Activated T-cell treated with anti-CD3 and anti-CD28 coated beads for 24 hours (primary cell): ENCODE measurements at places on chromosomes 16 and 17.

GRCh38 chr16:58096249-58096648 lies 32.9 kb downstream of the CFAP20 start:
- no peak for DNase-seq

- no peak for DNase-seq
Observed at GRCh38 chr17:49742166-49742638, 21.7 kb downstream of the FAM117A start.

DNA sequence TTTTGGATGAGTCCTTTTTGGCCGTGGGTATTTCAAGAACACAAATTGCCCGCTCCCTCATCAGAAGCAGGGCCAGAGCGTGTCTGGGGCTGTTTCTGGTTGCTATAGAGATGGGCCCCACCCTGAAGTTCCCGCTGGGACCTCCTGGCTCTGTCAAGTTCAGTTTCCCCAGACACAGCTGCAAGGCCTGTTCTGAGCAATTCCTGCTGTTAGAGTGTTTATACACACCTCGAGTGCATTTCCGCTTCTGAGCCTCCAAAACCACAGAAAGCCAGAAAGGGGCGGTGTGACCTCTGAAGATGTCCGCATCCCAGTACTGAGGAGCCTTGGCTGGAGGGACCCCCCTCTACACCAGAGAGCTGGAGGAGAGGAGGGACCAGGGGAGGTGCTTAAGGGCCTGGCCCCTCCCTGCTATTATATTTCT lies 9.3 kb upstream of the WBP2 start:
- DNase-seq = peak; percentile 28

DNA sequence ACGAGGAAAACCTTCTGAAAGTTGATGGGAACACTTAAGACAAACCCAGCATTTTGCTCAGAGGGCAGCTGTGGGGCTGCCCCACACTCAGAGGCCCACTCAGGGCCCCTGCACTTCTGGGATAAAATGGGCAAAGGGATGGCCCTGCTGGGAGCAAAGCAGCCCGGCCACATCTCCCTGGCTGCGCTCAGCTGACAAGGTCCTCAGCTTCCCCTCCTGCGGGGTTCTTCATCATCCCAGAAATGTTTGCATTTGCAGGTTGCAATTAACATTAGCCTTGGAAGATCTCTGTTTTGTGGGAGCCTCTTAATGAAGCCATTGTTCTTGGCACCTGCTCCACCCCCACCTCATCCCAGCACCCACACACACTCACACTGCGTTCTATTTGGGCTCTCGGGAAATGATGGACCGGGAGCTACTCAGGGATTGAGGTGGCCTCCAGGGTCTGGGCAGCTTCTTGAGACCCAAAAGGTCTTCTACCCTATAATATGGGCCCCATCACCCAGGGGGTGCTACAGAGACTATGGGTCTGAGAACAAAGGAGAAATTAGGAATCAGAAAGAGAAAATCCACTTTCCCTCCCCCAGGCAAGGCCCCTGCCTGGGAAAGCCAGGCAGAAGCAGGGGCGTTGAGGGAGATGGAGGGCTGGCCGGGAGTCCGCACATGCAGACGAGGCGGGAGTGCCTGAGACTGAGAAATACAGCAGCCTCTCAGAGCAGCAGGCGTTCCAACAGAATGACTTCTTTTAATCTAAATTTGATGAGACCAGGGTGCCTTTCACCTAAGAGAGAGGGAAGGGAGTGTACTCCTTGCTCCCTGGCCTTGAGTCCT lies 53.7 kb upstream of the RPL38 start:
- DNase-seq = no peak

DNA sequence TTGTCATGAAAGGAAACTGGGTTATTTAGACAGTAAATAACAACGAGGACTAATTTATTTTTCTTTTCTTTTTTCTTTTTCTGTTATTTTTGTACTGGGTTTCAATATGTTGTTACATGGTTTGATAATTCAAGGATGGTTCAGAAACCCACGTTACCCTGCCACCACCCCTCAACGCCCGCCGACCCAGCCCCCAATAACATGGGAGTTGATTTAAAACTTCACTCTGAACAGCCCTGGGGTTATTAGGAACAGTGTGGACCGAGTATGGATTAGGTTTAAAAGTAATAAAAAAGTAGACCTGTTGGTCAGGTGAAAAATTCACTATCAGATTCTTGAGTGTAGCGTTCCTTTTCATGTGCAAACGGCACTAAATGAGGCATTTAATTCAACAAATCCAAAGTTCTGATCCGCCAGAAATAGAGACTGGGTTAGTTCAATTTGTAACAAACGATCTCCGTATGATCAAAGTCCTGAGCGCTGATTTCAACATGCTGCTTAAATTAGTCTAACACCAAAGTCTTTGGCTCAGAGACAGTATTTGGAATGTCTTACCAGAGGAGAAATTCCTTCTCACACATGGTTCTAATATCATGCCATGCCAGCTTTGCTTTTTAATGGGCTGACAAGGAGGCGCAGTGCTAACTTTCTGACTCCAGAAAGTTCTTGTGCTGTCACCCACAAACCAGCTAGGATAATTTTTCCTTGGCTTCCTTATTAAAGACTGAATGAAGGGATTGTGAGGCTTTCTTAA lies 173.1 kb upstream of the IRX3 start:
- DNase-seq = no peak

- DNase-seq = no peak
Observed at GRCh38 chr17:57908278-57908677, 46.9 kb downstream of the CUEDC1 start.

DNA sequence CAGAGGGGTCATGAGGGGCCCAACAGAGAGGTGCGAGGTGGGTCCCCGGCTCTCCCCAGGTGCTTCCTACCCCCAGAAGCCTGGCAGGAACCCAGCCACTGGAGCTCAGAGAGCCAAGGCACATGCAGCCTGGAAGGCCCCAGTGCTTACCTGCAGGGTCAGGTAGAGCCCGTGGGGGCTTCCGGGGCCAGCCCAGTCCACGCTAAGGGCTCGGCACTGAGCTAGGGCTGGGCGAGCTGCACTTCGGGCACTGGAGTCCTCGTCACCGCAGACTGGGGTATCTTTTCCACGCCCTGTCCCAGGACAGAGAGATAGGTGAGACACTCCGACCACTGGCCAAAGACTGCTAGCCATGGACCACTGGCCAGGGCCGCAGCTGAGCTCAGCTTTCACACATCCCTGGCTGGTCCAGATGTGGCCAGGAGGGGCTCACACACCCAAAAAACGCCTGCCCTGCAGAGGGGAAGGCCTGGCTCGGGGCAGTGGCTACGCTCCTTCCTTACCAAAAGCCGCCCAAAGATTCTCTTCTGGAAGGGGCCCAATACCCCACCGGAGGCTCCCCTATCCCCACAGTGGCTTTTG lies 7.4 kb downstream of the KIFC3 start:
- DNase-seq = no peak

DNA sequence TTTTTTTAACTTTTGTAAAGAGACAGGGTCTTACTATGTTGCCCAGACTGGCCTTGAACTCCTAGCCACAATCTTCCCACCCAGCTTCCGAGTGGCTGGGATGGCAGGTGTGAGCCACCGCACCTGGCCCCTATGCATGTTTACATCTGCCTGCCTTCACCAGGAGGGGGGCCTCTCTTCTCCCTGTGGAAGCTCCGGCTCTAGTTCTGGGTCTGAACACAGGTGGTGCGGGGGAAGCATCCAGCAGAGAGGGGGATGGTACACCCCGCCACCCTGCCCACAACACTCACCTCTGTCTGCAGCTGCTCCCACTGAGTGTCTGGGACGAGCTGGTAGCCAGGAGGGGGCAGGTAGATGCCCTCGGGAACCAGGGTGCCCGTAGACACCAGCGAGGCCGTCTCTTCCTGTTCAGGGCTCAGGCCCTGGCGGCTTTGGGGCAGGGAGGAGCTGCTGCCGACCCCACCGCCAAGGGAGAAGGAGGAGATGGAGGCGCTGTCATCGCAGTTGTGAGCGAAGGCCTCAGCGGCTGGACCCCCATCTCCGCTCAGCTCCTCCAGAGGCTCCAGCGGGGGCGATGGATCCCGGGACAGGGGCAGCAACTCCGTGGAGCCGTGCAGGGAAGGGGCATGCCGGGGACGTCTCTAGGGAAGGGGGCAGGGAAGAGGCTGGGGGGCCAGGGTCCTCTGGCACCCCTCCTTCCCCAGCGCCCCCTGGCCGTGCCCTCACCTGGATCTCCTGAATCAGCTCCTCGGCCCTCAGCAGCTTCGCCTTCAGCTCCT lies 10.9 kb downstream of the RABEP2 start:
- DNase-seq = no peak

- DNase-seq = no peak
Observed at GRCh38 chr16:16096121-16096857, 127.0 kb downstream of the ABCC6 start.

GRCh38 chr17:63833026-63833740 lies 5.7 kb upstream of the FTSJ3 start:
- DNase-seq = no peak

DNA sequence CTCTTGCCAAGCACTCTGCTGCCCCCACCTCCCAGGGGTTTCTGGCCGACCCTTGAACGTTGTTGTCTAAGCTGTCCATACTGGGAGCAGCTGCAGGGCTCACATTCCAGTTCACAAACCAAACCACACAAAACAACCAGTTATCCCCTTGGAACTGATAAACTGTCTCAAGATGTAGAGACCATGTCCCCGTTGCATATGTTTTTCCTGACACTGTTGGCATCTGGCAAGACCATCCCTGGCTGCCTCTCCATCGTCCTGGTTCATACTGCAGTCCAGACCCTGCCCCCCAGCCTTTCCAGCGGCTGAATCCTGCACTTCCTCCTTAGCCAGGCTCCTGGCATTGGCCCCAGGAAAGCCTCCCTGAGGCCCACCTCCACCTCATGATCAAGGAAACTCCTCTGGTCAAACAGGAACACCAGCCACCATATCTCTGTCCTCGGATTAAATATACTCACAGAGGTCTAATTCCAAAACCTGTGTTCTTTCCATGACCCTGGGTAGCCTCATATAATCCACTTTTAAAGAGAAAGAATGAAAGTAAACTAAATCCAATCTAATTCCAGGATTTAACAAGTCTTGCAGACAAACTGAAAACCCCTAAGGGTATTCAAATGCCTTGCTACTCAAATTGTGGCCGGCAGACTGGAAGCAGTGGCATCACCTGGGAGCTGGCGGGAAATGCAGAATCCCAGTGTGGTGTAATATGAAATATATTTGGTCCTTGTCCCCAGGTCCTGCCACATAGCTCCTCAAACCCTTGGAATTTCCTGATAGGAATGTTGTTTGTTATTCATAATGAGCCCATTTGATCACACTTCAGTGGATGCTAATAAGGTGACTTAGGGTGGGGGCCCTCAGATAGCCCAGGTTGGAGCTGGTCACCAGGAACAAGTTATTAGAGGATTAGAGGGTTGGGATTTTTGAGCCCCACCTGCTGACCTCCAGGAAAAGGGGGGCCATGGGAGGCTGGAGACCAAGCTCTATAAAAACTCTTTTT lies 14.2 kb downstream of the GAS7 start:
- DNase-seq = no peak

GRCh38 chr17:28702026-28702751 lies 9.5 kb downstream of the PROCA1 start:
- no peak for DNase-seq

DNA sequence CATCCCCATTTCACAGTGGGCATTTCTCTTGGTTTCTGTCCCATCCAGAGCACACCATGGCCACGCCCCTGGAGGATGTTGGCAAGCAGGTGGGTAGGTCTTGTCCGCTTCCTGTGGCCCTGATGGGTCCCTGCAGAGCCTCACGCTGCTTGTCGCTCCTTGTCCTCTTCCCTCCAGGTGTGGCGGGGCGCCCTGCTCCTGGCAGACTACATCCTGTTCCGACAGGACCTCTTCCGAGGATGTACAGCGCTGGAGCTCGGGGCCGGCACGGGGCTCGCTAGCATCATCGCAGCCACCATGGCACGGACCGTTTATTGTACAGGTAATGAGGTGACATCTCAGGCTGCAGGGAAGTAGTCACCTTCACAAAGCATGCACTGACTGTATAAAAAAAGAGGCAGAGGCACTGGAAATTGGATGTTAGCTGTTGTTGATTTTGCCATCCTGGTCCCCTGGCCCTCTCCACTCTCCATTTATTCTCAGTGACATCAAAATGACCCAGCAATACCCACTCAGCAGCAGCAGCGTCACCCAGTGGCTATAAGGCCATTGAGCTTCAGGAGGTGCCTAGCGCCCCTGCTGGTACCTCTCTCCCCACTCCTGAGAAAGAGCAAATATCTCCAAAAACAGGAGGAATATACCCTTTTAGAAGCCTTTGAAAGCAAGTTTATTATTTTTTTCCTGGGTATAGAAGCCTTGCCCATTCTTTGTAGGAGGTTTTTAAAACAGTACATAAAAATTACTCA lies 13.7 kb downstream of the METTL22 start:
- DNase-seq = no peak

- no peak for DNase-seq
Observed at GRCh38 chr16:54712866-54713265, 217.8 kb upstream of the IRX5 start.

DNA sequence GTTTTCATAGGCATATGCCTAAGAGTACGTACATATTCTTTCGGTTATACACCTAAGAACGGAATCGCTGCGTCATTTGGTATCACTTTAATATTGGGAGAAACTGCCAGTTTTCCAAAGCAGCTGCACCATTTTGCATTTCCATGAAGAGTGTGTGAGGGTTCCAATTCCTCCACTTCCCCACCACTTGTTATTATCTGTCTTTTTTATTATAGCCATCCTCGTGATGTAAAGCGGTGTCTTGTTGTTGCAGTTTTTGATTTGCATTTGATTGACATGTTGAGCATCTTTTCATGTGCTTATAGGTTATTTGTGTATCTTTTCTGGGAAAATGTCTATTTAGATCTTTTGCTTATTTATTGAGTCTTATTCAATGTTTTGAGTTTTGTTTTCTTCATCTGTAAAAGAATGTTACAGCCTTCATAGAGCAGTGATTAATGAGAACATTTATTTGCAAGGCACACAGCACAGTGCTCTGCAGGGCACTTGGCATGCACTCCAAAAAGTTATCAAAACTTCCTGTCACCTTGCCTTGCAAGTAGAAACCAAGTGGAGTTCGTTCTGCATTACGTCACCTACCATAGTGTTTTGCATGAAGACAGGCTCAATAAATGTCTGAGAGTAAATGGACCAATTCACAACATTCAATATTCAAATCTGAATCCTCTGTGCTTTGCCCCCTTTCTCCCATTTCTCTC lies 26.6 kb upstream of the ST6GALNAC1 start:
- DNase-seq = no peak

- no peak for DNase-seq
Observed at GRCh38 chr16:80147026-80147655, 393.7 kb upstream of the DYNLRB2 start.

GRCh38 chr17:6166492-6167179 lies 96.5 kb downstream of the WSCD1 start:
- DNase-seq = no peak

GRCh38 chr17:32882734-32883133 lies 5.8 kb upstream of the MYO1D start:
- DNase-seq = peak; percentile 20
